Muscle of leg (tissue), 16 donors: ENCODE measurements at places on chromosomes 7 and 10.

DNA sequence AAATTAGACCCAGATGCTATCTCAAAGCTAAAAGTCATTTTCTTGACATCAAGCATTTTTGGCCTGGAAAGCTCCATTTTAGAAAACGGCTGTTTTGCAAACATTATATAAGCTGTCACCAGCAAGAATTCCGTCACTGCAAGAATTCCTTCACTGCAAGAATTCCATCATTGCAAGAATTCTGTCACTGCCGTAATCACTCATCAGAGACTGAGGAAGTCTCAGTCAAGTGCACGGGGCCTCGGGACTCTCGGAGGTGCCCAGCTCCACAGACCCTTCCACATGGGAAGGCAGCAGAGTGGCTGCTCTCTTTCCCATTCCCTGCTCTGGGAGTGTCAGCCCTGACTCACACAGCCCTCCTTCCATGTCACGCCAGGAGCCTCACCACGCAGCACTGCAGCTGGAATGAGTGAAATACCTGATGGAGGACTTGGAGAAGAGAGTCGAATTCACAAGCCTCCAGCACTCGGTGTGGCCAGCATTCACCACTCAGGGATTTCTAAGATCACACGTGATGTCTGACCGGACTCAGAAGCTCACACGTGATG lies 168.3 kb downstream of the PTPRN2 start:
- H3K27ac ChIP-seq: no peak overlapping the region
- no peak for DNase-seq
- H3K4me3 ChIP-seq: no peak overlapping the region
- H3K36me3 ChIP-seq: no peaks in the 10 kb centered on the region
- no peaks in the 10 kb centered on the region for H3K27me3 ChIP-seq

DNA sequence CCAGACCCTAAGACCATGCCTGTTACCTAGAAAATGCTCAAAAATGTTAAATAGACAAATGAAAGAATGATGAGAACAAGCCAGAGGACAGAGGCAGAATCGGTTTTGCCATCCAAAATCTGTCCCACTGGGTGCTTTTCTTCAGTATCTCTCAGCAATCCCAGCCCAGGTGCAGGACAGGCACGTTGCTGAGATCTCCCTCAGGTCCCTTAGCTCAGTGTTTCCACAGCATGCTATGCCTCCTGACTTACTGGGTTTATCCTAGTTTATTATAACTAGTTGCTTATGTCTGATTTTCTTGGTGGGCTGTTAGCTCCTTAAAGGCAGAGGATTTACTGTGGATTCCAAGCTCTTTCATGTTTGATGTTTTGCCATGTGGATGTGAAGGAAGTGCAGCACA lies 20.3 kb downstream of the CPED1 start:
- no peaks in the 10 kb centered on the region for H3K27me3 ChIP-seq
- no peak overlapping the region for H3K4me3 ChIP-seq
- peaks cover 4% of the 10 kb centered on the region for H3K4me1 ChIP-seq
- H3K27ac ChIP-seq: no peak overlapping the region
- H3K36me3 ChIP-seq: no peaks in the 10 kb centered on the region
- peak; percentile 68 for DNase-seq

DNA sequence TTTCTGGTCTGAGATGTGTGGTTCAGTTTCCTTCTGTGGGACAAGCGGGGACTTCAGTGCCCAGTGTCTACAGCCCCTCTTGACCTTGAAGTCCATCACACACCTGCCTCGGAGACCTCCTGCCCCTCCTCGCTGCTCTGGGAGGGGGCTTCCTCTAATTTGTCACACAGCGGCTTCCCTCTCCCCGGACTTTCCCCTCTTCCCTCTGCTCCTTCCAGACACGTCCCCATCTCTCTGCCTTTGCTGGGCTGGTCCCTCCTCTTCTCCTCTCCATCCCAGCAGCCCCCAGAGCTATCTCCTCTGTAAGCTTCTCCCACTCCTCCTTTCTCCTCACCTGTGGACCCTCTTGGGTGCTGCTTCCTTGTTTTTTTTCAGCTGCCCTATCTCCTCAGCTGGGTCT lies 122.2 kb upstream of the SORCS3 start:
- H3K27me3 ChIP-seq: peaks cover 2% of the 10 kb centered on the region
- H3K4me3 ChIP-seq: no peak overlapping the region
- no peak overlapping the region for H3K27ac ChIP-seq

DNA sequence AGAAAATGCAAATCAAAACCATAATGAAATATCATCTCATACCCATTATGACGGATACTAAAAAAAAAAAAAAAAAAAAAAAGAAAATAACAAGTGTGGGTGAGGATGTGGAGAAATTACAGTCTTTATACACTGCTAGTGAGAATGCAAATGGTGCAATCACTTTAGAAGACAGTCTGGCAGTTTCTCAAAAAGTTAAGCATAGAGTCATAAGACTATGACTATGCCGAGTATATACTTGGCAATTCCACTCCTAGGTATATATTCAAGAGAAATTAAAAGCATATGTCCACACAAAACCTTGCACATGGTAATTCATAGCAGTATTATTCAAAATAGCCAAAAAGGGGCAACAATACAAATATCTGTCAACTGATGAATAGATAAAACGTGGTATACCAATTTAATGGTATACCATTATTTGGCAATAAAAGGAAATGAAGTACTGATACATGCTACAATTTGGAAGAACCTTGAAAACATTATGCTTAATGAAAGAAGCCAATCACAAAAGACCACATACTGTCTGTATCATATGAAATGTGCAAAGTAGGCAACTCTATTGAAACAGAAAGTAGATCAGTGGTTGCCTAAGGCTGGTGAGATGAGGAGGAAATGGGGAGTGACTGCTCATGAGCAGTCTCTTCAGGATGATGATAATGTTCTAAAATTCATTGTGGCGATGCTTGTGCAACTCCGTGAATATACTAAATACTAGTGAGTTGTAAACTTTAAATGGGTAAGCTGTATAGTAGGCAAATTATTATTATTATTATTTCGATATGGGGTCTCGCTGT lies 90.1 kb upstream of the NANOS1 start:
- H3K4me3 ChIP-seq: no peak overlapping the region
- DNase-seq: no peak
- H3K36me3 ChIP-seq: no peaks in the 10 kb centered on the region
- no peak overlapping the region for H3K27ac ChIP-seq

DNA sequence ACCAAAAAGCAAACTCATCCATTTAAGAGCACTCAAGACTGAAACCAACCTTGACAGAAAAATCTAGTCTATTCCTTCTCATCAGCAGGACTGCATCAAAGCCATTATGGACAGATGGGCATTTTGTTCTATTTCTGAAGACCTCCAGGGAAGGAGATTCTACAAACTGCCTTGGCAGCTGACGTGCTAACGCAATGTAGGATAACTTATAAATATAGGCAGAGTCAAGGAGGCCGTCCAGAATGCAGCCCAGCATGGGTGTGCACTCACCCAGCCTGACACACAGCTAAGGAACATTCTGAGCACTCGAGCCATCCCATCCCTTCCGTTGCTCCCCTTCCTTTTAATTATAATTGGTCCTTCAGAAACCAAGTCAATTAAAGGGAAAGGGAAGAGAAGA lies 25.3 kb upstream of the NEBL start:
- no peaks in the 10 kb centered on the region for H3K27me3 ChIP-seq
- no peaks in the 10 kb centered on the region for H3K36me3 ChIP-seq
- no peak overlapping the region for H3K27ac ChIP-seq
- DNase-seq: no peak

GRCh38 chr10:12180221-12180974 lies 15.3 kb downstream of the NUDT5 start:
- H3K27ac ChIP-seq: no peak overlapping the region
- no peaks in the 10 kb centered on the region for H3K27me3 ChIP-seq

- no peak overlapping the region for H3K27ac ChIP-seq
- H3K27me3 ChIP-seq: no peaks in the 10 kb centered on the region
- H3K4me1 ChIP-seq: no peaks in the 10 kb centered on the region
- no peak overlapping the region for H3K4me3 ChIP-seq
- no peak for DNase-seq
- H3K36me3 ChIP-seq: peaks cover 18% of the 10 kb centered on the region
These were observed 176.6 kb downstream of the GALNT11 start for GRCh38 chr7:152202056-152202455.

- no peak overlapping the region for H3K4me3 ChIP-seq
- H3K27ac ChIP-seq: no peak overlapping the region
- DNase-seq: no peak
- no peaks in the 10 kb centered on the region for H3K36me3 ChIP-seq
- H3K4me1 ChIP-seq: peaks cover 2% of the 10 kb centered on the region
- H3K27me3 ChIP-seq: no peaks in the 10 kb centered on the region
These were observed 137.1 kb upstream of the MDFIC start for GRCh38 chr7:114784746-114785145.

DNA sequence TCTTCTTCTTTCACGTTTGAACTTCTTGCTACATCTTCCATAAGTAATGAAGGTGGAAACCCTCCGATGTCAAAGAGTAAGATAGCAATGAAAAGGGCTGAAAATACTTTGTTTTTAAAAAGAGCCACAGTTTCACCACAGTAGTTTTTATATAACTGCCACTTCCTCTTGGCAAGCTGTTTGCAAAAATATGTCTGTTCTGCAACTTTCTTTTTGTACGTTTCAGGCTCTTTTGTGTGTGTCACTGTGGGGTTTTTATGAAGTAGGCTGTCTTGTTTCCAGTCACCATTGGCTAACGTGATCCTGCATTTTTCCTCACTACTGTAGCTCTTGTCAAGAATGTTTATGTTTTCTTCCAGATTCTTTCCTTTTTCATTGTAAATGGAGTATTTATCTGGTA lies 55.6 kb downstream of the SLC16A9 start:
- no peaks in the 10 kb centered on the region for H3K27me3 ChIP-seq
- no peak overlapping the region for H3K4me3 ChIP-seq
- no peaks in the 10 kb centered on the region for H3K36me3 ChIP-seq
- H3K4me1 ChIP-seq: no peaks in the 10 kb centered on the region

GRCh38 chr10:124619195-124619594 lies 125.0 kb downstream of the FAM53B start:
- H3K27ac ChIP-seq: no peak overlapping the region
- peaks cover 58% of the 10 kb centered on the region for H3K4me1 ChIP-seq
- DNase-seq: no peak
- peaks cover 37% of the 10 kb centered on the region for H3K36me3 ChIP-seq
- H3K4me3 ChIP-seq: no peak overlapping the region
- H3K27me3 ChIP-seq: no peaks in the 10 kb centered on the region

GRCh38 chr10:77686650-77687417 lies 49.2 kb upstream of the KCNMA1 start:
- no peaks in the 10 kb centered on the region for H3K36me3 ChIP-seq
- no peak overlapping the region for H3K4me3 ChIP-seq
- DNase-seq: no peak

DNA sequence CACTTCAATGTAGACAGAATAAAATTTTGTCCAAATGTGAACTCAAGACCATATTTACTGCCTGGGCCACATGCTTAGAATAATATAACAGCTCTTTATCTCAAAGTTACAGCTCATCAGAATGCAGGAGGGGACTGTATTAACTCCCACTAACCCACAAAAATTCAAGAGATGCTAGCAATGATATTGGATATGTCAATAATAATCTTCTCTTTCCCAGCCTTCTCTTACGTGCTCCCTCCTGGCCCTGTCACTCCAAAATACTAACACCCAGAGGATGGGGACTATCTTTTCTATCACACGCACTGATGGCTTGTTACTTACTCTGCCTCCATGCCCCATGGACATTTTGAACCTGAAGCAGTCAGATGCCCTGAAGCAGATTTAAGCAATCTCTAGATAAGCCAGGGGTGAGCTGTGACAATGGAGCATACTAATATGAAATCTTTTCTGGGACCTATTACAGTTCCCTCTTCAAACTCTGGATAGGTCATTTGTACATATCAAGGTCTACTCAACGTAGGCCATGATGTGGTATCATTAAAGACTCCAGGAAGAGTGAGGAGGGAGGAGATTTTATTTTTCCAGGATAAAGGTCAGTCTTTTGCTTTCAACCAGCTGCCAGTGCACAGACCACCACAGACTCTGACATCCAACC lies 803.0 kb downstream of the GRM8 start:
- no peak overlapping the region for H3K4me3 ChIP-seq
- no peaks in the 10 kb centered on the region for H3K27me3 ChIP-seq
- H3K36me3 ChIP-seq: no peaks in the 10 kb centered on the region

GRCh38 chr10:113322843-113323242 lies 230.0 kb upstream of the HABP2 start:
- DNase-seq: peak; percentile 73
- H3K36me3 ChIP-seq: no peaks in the 10 kb centered on the region
- no peaks in the 10 kb centered on the region for H3K4me1 ChIP-seq
- H3K27ac ChIP-seq: no peak overlapping the region
- H3K27me3 ChIP-seq: no peaks in the 10 kb centered on the region

DNA sequence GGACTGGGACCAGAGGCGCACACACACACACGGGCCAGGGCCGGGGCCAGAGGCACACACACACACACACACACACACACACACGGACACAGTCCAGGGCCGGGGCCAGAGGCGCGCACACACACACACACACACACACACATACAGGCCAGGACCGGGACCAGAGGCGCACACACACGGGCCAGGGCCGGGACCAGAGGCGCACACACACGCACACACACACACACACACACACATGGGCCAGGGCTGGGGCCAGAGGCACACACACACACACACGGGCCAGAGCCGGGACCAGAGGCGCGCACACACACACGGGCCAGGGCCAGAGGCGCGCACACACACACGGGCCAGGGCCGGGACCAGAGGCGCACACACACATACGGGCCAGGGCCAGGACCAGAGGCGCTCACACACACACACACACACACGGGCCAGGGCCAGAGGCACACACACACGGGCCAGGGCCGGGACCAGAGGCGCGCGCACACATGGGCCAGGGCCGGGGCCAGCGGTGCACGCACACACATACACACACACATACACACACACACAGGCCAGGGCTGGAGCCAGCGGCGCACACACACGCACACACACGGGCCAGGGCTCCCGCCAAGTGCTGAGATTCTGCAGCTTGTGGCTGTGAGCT lies 268.8 kb downstream of the ELFN1 start:
- no peaks in the 10 kb centered on the region for H3K27me3 ChIP-seq
- DNase-seq: no peak
- H3K27ac ChIP-seq: no peak overlapping the region
- peaks cover 4% of the 10 kb centered on the region for H3K36me3 ChIP-seq
- H3K4me3 ChIP-seq: no peak overlapping the region

- no peak overlapping the region for H3K4me3 ChIP-seq
- H3K27me3 ChIP-seq: peaks cover 4% of the 10 kb centered on the region
- no peak overlapping the region for H3K27ac ChIP-seq
- H3K36me3 ChIP-seq: no peaks in the 10 kb centered on the region
- H3K4me1 ChIP-seq: peaks cover 2% of the 10 kb centered on the region
These were observed 17.0 kb downstream of the GHRHR start for GRCh38 chr7:30980751-30981150.

- no peak overlapping the region for H3K4me3 ChIP-seq
- peaks cover 12% of the 10 kb centered on the region for H3K4me1 ChIP-seq
- peak overlapping the region; percentile 50 for H3K27ac ChIP-seq
These were observed 86.0 kb upstream of the ANKRD1 start for GRCh38 chr10:91006752-91007346.

GRCh38 chr10:6348096-6348874 lies 145.6 kb downstream of the PFKFB3 start:
- no peaks in the 10 kb centered on the region for H3K36me3 ChIP-seq
- H3K27me3 ChIP-seq: no peaks in the 10 kb centered on the region
- H3K27ac ChIP-seq: no peak overlapping the region
- H3K4me1 ChIP-seq: peaks cover 2% of the 10 kb centered on the region
- peak; percentile 33 for DNase-seq
- H3K4me3 ChIP-seq: no peak overlapping the region
